Central memory CD8-positive, alpha-beta T cell (primary cell): ENCODE measurements at places on chromosomes 5 and 9.
A peak's percentile ranks its signal among the peaks of the same experiment; 100 is the strongest.

GRCh38 chr9:31776471-31776870 is 608.0 kb upstream of the ACO1 start:
- H3K36me3 ChIP-seq, result peaks cover 2% of the 10 kb centered on the region
- peaks cover 10% of the 10 kb centered on the region for H3K27me3 ChIP-seq
- no peak for DNase-seq
- H3K4me1 ChIP-seq, result no peaks in the 10 kb centered on the region
- no peak overlapping the region for H3K4me3 ChIP-seq
- no peak overlapping the region for H3K27ac ChIP-seq

GRCh38 chr9:71604197-71605063 is 163.9 kb downstream of the CEMIP2 start:
- peak; percentile 61 for DNase-seq
- no peaks in the 10 kb centered on the region for H3K36me3 ChIP-seq
- H3K27me3 ChIP-seq, result no peaks in the 10 kb centered on the region
- H3K27ac ChIP-seq, result no peak overlapping the region

GRCh38 chr5:39648085-39648847 is 223.5 kb upstream of the DAB2 start:
- no peaks in the 10 kb centered on the region for H3K4me1 ChIP-seq
- H3K27ac ChIP-seq, result no peak overlapping the region
- no peaks in the 10 kb centered on the region for H3K27me3 ChIP-seq
- no peaks in the 10 kb centered on the region for H3K36me3 ChIP-seq
- no peak for DNase-seq
- no peak overlapping the region for H3K4me3 ChIP-seq

- peaks cover 47% of the 10 kb centered on the region for H3K27me3 ChIP-seq
- no peak overlapping the region for H3K27ac ChIP-seq
- no peak overlapping the region for H3K4me3 ChIP-seq
- H3K4me1 ChIP-seq, result no peaks in the 10 kb centered on the region
These were observed 34.5 kb upstream of the LIFR start for GRCh38 chr5:38590838-38591522.

DNA sequence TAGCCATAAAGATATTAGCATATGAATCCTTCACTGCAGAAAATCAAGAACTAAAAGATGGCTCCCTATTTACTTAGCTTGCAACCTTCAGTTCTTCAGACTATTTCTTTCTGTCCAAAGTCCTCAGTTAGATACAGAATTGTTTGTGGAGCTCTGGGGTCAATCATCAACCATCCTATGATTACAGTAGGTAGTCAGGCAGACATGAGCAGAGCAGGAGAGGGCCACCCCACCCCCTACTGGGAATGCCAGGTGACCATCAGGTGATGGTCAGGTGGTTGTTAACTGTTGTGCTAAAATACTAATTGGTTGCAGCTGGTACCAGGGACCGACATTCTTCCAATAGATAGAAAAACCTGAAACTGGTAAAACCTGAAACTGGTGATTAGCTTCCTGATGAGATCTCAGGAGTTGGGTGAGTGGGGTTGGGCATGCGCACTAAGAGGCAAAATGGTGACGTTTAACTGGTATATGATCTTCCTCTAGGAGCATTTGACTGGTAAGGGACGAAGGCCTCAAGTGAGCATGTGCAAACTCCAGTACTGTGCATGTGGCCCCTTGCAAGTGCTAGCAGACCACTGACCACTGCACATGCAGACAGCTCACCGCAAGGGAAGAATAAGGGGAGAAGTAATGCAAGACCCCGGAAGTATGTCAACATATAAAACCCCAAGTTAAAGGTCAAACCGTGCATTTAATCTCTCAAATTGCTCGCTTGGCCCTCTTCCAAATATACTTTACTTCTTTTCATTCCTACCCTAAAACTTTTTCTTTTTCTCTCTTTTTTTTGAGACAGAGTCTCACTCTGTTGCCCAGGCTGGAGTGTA is 13.6 kb downstream of the C9orf57 start:
- no peak overlapping the region for H3K4me3 ChIP-seq
- no peak overlapping the region for H3K27ac ChIP-seq
- H3K27me3 ChIP-seq, result peaks cover 36% of the 10 kb centered on the region
- DNase-seq, result no peak
- H3K4me1 ChIP-seq, result no peaks in the 10 kb centered on the region

DNA sequence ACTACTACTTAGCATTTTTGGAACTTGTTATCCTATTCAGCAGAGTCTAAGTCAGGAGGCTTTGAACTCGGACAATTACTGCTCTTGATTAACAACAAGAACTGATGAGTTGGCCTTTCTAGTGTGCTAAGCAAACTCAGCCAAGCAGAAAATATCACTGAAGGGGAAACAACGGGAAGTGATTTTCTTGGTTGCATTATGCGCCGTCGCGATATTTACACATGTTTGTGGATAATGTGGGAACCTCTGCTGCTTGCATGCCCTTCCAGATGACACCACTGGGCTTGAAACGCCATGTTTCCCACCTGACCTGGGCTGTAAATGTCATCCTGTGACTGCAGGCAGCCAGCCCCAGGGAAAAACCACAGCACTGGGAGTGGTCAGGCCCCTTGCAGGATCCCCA is 205.5 kb downstream of the PAX5 start:
- H3K4me1 ChIP-seq, result no peaks in the 10 kb centered on the region
- no peak overlapping the region for H3K4me3 ChIP-seq
- H3K36me3 ChIP-seq, result peaks cover 3% of the 10 kb centered on the region
- no peak overlapping the region for H3K27ac ChIP-seq
- no peak for DNase-seq

DNA sequence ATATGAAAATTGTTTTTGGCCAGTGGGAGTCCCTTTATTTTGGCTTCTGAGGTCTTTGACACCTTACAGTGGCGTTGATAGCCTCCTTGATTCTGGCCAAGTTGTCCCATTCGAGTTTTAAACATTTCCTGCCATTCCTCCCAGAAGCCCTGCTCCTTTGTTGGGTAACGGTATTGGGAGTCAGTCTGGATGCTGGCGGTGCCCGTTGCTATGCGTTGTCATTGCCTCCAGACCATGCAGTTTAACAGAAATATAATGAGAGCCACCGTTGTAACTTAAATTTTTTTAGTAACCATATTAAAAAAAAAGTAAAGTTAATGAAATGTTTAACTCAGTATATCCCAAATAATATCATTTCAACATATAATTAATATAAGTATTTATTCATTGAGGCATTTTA is 35.0 kb downstream of the GALNT12 start:
- H3K4me3 ChIP-seq, result no peak overlapping the region
- no peak for DNase-seq
- no peak overlapping the region for H3K27ac ChIP-seq
- H3K4me1 ChIP-seq, result no peaks in the 10 kb centered on the region

DNA sequence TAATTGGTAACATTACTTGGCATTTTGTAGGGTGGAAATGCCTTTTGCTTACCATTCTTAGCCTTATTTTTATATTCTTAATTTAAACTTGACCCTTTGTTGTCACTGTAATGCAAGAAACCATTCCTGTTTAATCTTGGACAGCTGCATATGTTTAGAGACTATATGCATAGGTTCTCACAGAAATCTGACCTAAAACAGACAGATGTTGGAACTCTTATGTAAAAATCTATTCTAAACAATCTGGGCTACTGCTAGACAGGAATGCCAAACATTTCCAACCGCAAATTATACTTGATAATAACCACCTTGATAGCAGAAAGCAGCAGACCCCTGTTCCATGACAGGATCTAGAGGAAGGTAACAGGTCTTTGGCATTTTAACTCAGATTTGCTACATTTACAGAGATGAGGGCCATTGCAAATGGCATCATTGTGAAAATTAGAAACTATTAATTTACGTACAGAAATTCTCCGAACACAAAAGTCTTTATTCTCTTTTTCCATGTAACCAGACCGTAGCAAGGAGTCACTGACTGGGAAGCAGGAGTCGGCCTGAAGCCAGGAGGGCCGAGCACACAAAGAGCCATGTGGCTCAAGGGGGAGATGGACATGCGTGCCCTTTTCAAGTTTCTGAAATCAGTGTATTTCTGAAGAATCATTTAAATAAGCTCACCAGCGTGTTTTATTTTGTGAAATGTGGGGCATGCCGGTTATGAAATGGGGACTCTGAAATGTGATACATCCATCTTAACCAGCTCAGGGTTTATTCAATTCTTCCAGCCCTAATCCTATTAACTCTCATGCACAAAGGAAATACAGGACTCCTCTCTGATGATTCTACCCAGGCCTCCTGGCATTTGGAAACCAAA is 139.3 kb downstream of the AOPEP start:
- no peaks in the 10 kb centered on the region for H3K27me3 ChIP-seq
- H3K4me1 ChIP-seq, result peaks cover 41% of the 10 kb centered on the region
- no peak overlapping the region for H3K4me3 ChIP-seq
- peaks cover 6% of the 10 kb centered on the region for H3K36me3 ChIP-seq
- no peak overlapping the region for H3K27ac ChIP-seq
- DNase-seq, result no peak

DNA sequence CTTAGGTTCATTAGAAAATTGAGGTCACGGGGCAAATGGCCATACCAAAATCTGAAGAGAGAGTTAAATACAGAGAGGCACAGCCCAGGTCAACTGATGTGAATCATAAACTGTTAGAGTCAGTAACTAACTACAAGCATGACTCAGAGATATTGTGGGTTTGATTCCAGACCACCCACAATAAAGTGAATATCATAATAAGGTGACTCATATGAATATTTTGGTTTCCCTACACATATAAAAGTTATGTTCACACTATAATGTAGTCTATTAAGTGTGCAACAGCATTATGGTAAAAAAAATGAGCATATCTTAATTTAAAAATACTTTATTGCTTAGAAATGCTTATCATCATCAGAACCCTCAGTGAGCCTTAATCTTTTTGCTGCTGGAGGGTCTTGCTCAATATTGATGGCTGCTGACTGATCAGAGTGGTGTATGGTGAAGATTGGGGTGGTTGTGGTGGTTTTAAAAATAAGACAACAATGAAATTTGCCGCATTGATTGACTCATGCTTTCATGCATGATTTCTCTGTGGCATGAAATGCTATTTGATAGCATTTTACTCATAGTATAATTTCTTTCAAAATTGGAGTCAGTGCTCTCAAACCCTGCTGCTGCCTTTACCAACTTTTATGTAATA is 53.1 kb upstream of the EDIL3 start:
- H3K27ac ChIP-seq, result no peak overlapping the region
- no peaks in the 10 kb centered on the region for H3K4me1 ChIP-seq
- H3K27me3 ChIP-seq, result no peaks in the 10 kb centered on the region
- no peak overlapping the region for H3K4me3 ChIP-seq
- H3K36me3 ChIP-seq, result peaks cover 1% of the 10 kb centered on the region

DNA sequence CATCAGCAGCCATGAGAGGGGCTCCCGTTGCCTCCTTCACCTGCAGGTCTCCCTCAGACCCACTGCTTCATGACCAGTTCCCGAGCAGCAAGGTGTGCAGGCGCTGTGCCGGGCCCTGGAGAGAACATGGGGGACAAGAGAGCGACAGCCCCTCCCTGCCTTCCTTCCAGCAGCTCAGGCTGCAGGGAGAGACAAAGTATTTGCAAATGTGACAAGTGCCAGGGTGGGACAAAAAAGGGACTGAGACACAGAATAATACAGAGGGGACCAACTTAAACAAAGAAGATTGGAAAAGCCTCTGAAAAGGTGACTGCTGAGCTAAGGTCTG is 22.5 kb upstream of the VDAC1 start:
- H3K4me3 ChIP-seq, result no peak overlapping the region
- no peaks in the 10 kb centered on the region for H3K27me3 ChIP-seq
- no peak for DNase-seq
- no peaks in the 10 kb centered on the region for H3K36me3 ChIP-seq
- no peaks in the 10 kb centered on the region for H3K4me1 ChIP-seq

- H3K36me3 ChIP-seq, result peaks cover 11% of the 10 kb centered on the region
- no peak overlapping the region for H3K27ac ChIP-seq
These were observed 5.2 kb upstream of the TBC1D2 start for GRCh38 chr9:98260635-98261034.

DNA sequence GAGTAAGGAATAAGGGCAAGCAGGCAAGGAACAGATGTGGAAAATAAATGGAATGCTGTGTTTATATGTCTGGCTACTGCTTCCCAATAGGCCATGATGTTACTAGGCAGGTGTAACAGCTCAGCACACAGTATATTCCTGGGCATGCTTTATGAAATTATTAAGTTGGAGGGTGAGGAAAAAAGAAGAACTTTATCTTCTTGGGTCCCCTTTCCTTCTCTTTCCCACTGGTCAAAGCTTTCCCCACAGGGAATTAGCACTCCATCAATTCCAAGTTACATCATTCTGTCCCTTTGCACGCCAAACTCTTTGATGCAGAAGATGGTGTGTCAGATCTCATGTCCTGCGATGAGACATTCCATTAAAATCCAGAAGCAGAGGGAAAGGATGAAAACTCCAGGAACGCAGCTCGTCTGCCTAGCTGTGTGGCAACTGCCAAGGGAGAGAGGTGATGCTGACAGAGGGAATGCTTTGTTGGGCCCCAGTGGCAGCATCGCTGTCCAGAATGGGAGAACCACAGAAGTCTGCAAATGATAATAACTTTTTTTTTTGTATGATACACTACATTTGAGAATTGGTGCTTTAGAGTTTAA is 447.3 kb upstream of the ARRDC3 start:
- no peaks in the 10 kb centered on the region for H3K36me3 ChIP-seq
- no peaks in the 10 kb centered on the region for H3K4me1 ChIP-seq
- no peak for DNase-seq
- H3K27ac ChIP-seq, result no peak overlapping the region
- no peaks in the 10 kb centered on the region for H3K27me3 ChIP-seq

- DNase-seq, result no peak
- peaks cover 17% of the 10 kb centered on the region for H3K27me3 ChIP-seq
- H3K4me3 ChIP-seq, result no peak overlapping the region
- H3K36me3 ChIP-seq, result peaks cover 2% of the 10 kb centered on the region
- H3K27ac ChIP-seq, result no peak overlapping the region
These were observed 22.8 kb downstream of the PCDH1 start for GRCh38 chr5:141855265-141856036.

DNA sequence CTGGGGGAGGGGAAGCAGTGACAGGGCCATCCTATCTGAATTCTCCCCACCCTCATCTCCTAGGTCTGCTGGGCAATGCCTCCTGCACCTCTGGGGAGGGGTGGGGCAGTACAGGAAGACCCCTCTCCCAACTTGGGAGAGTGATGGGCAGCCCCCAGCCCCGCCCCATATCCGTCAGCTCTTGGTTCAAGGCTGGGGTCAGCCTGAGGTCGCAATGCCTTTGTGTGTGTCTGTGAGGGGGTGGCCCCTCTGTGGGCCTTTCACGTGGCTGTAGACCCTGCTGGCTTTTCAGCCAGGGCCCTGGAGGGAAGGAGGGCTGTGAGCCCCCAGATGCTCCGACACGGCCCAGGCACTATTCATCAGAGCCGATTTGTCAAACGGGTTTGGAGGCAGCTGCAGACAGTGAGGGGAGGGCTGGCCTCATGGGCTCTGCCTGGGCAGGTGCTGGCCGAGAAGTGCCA is 49.5 kb upstream of the RNU6ATAC start:
- H3K27ac ChIP-seq, result no peak overlapping the region
- H3K4me1 ChIP-seq, result peaks cover 5% of the 10 kb centered on the region
- H3K36me3 ChIP-seq, result no peaks in the 10 kb centered on the region
- no peak for DNase-seq
- no peak overlapping the region for H3K4me3 ChIP-seq
